ENCODE measurements at places on chromosomes 12 and 14.
A peak's percentile ranks its signal among the peaks of the same experiment; 100 is the strongest.

DNA sequence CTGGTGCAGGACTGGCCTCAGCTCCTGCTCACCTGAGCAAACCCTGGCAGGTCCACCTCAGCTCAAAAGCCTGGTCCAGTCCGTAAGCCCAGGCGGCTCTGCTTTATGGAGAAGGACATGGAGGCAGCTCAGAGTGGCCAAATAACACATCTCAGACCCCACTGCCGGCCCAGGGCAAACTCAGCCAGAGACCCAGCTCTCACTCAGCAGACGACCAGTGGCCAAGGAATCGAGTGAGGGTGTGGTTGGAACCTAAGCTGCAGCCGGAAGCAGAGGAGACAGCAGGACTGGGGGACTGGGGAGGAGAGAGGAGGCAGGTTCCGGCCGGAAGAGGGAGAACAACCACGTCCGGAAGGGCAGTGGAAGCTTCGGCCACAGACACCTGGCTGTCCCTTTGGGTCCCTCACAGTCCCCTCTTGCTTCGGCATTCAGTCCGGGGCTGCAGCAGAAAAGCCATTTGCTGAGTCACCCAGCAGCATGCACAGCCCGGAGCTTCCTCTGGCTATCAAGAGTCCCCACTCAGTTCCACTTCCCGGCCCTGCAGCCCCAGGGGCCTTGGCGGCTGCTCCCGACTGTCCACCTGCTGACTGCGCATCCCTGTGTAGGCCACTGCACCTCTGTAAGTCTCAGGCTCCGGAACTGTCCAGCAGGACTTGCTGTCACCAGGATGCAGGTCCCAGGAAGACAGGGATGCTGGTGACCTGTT, 104.0 kb downstream of the CALM1 start:
- DNase-seq, result no peak

DNA sequence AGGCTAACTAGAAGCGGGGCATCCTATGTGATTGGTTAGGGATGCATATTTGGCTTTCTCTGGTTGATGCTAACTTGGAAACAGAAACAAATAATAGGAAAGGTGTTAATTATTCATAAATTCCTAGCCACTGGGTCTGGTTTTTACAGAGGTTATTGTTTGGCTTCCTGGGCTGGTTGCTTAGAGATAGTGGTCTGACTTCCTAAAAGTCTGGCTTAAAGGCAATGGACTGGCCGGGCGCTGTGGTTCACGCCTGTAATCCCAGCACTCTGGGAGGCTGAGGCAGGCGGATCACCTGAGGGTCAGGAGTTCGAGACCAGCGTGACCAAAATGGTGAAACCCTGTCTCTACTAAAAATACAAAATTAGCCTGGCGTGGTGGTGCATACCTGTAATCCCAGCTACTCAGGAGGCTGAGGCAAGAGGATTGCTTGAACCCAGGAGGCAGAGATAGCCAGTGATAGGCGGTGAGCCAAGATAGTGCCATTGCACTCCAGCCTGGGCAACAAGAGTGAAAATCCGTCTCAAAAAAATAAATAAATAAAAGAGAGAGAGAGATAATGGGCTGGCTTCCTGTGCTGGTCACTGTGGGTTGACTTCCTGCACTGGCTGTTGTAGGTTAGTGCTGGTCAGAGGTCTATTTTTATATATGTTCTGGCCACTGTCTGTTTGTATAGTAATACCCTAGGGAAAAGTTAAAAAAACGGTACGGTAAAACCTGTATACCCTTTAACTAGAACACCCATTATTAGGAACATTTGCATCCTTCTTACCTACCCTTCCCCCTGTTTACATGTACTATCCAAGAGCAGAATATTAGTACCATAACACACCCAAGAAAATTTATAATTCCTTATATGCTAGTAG, 24.1 kb downstream of the OR6S1 start:
- DNase-seq, result no peak

DNA sequence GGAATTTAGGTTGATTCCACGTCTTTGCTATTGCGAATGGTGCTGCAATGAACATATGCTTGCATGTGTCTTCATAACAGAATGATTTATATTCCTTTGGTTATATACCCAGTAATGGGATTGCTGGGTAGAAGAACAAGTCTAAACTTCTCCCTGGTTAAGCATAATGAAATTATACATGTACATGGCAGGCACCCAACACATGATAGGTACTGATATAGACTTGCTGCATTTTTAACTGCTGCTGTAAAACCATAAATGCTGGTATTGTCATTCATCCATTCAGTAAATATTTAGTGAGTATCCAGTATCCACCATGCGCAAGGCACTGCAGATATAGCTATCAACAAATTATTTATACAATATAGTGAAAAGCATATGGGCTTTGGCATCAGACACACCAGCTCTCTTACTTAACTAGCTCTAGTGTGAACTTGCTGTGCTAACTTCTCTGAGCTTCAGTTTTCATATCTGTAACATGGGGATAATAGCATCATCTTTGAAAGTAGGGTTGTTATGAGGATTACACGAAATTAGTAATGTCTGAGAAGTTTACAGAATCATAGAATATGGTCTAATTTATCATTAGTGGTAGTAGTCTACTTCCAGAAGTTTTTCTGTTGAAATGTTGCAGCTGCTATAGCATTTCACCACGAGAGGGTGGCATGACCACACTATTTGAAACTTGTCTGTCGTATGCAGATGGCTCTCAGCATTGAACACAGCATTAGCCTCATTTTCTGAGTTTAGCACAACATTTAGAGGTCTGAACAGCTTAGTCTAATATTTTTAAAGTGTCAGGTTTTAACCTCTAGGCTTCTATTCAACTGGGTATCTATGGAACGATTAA, 32.0 kb upstream of the SEL1L start:
- peak; percentile 37 for DNase-seq

DNA sequence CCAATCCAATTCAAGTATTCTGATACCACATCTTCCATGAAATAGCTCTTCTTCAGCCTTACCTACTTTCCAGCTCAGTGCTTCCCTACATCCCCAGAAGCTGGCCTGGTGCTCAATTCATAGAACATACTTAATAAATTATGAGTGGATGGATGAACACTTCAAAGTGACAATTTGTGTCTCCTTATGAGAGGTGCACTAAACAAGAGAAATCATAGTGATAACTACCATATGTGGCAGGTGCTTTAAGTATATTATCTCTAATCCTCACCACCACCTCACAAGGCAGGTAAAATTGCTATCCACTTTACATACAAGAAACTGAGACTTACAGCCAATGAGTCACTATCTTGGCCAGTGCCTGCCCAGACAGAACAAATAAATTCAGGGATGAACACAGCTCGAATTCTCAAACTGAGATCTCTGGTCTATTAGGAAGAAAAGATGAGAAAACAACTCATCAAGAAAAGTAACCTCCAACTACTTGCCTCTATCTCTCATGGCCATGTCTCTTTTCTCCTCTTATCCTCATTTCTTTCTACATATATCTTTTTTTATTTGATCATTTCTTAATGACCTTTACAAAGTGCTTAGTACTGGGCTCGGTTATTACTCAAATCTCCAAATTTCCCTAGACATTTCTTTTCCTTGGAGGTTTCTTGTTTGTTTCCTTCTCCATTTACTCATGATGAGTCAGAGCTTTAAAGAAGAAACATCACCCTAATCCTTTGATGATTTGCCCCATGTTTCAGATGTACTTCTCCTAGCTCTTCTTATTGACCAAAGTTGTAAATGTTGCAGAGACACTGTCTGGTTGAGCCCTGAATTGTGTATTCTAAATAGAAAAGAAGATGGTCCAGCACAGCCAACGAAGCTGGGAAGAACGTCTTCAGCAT, 161.5 kb downstream of the RPS29 start:
- DNase-seq, result no peak

DNA sequence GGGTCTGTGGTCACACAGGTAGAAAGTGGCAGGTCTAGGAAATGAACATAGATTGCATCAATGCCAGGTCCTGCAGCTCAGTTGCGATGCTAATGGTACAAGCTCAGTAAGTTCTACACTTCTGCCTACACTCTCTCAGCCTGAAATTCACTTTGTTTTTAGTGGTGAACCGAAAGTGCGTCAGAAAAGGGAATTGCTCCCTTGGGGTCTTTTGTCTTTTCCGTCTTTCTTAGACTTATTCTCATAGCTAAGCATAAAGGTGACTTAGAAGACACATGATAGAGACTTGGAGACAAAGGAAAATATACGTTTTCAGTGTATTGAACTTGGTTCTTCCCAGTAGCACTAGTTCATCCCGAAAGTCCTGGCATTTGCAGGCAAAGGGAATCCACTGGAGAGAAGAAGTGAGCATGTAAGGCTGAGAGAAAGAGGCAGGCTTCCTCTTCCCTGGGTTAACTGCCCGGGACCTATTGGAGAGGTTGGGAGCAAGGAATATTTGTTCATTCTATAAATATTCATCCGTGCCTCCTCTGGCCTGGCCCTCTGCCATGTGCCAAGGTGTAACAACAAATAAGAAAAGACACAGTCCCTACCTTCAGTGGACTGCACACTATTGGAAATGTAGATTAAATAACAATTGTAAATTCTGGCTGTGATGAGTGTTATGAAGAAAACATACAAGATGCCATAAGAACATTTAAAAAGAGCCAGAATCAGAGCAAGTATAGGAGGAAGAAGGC, 785.8 kb downstream of the MED13L start:
- DNase-seq, result no peak

- DNase-seq, result no peak
These were observed 58.2 kb downstream of the HMGA2 start for GRCh38 chr12:65882486-65882885.

DNA sequence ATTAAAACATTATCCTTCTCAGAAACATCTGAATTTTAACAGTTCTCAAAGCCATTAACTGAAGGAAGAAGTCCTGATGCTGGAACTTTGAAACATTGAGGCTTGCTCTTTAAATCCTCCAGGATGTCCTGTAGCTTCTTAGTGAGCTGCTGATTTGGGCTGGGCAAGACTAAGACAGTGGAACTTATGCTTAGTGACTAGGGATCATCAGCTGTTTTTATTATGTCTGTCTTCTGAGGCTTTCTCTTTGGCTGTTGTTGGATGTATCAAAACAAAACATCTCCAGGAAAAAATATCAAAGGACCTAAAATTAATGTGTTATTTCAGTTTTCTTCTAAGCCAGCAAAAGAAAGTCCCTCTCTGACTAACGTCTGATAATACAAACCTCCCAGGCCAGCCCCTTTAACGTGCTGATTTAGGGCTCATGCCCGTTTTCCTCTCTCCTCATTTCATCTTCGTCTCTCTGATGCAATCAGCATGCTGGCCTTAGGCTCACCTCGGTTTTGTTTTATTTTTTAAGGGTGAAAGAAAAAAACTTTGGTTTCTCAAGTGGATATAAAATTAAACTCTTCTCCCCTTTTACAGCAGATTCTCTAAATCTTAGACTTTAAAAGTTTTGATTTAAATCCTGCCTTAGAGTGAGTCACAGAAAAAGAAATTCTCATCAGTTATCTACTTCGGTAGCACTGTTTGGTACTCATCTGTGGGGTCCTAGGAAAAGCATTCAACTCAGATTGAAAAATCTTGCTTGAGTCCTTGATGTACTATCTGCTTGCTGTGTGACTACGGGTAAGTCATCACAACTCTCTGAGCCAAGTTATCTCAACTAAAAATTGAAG, 106.2 kb upstream of the CCDC91 start:
- no peak for DNase-seq

GRCh38 chr12:108568338-108569154, 6.2 kb downstream of the ISCU start:
- peak; percentile 75 for DNase-seq

DNA sequence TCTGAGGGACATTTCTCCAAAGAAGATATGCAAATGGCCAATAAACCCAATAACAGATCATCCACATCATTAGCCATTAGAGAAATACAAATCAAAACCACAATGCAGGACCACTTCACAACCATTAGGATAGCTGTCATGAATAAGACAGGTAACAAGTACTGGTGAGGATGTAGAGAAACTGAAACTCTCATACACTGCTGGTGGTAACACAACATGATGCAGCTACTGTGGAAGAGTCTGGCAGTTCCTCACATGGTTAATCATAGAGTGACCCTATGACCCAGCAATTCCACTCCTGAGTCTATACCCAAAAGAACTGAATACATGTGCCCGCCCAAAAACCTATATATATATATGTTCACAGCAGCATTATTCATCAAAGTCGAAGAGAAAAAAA, 39.0 kb downstream of the TTC9 start:
- no peak for DNase-seq

DNA sequence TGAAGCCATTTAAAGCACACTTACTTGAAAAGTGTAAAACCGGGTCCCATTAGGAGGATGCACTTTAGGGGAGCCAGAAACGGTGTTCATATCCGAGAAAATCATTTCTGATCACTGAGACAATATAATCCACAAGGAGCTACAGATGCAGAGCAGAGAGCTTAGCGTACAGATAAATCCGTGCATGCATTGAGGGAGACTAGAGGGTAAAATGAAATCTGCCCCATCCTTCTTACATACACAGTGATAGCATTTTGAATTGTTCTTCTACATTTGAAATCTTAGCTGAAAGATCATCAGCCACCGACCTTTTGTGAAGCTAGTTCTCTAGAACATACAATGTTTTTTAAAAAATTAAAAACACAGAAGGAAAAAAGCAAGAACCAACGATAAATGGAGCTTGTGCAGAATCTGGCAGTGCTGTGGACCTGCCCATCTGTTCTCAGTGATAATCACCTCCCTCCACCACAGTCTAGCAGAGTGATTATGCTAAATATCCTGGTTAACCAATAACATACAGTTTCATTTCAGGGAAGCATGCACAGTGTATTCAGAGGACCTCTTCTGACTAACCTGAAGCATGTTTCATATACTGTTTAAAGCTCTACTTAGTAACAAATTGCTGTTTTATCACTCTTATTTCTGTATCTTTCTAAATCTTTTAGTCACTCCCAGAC, 161.1 kb downstream of the PPFIA2 start:
- no peak for DNase-seq

DNA sequence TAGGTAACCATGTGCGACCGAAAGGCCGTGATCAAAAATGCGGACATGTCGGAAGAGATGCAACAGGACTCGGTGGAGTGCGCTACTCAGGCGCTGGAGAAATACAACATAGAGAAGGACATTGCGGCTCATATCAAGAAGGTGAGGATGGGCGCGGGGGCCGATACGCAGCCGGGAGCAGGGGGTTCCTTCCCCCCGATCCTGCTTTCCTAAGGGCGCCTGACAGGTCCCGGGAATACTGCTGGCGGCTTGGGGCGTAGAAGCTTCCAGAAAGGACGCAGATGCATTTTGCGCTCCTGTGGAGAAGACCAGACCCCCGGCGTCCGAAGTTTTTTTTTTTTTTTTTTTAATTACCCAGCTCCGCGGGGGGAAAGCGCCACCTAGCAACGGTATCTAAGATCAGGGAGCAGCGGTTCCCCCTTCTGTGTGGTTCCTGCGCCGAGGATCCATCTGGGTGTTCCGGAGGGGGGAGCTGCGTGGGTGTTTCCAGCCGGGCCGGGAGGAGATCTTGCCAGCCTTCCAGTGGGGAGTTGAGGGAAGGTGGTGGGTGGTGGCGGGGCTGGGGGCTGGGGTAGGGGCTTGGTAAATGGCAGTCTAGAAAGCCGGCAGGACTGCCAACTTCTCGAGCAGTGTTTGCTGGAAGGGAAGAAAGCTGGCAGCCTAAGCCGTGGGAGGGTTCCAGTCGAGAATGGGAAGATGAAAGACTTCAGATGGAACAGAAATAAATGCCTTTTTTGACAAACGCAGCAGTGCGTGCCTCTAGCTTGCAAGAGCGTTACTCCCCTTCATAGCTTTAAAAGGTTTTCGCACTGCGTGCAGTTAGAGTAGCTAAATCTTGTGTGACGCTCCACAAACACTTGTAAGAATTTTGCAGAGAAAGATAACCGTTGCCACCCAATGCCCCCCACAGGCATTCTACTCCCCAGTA, 764 bp downstream of the DYNLL1 start:
- peak; percentile 71 for DNase-seq

Measured in GM13977 (cell line).